Activated CD8-positive, alpha-beta memory T cell treated with anti-CD3 and anti-CD28 coated beads for 1 hour (primary cell): ENCODE measurements at places on chromosomes 3 and 15.

DNA sequence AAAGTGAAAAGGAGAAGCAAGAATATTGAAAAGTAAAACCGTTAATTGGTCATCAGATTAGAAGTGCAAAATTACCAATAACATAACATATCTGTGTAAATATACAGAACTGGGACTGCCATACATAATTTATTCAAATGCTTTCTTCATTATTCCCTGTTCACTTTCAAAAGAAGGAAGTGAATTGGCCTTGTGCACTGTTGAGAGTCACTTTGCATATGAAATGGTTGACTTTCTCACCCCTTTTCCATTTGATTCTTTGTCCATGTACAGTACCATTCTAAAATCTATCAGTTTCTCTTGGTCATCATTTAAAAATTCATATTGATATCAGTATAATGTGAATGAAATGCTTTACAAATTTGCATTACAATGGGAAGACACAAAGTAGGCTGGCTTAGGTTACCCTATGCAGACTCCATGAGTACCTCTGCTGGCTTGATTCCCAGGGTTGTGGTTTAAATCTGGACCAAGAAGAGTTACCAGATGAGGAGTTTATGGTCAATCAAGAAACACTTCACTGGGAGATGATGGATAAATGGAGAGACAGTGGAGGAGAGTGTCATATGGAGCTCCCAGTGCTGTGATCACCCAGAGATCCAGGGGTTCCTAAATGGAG lies 210.9 kb upstream of the TOPAZ1 start:
- DNase-seq = no peak

GRCh38 chr15:84681831-84682230 lies 23.8 kb upstream of the NMB start:
- no peak for DNase-seq

DNA sequence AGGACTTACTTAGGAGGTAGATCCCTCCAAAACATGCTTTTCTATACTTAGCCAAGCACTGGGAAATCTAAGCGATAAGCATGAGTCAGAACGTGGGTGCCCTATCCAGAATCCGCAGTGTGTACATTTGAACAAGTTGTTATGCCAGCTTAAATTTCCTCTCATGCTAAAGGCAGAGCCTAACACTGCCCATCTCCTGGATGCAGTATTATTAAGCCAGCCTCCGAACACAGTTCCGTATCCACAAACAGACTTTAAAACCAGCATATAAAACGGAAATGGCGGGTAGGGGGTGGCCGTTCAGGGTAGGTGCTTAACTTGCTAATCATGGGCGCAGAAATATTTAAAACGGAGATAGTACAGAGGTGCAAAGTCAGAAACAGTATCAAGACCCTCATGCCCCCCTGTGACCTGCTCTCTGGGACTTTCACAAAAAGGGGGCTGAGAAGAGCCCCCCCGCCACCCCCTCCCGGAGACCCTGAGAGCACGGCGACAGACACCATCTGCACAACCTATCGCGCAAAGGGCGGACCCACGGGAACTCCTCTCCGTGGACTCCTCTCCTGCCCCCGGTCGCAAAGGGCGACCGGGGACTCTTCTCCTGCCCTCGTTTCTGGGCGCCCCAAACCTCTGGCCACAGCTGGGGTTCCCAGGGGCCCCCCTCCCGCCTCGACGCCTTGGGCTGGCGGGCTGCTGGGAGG lies 889 bp upstream of the LRRIQ4 start:
- DNase-seq = no peak

DNA sequence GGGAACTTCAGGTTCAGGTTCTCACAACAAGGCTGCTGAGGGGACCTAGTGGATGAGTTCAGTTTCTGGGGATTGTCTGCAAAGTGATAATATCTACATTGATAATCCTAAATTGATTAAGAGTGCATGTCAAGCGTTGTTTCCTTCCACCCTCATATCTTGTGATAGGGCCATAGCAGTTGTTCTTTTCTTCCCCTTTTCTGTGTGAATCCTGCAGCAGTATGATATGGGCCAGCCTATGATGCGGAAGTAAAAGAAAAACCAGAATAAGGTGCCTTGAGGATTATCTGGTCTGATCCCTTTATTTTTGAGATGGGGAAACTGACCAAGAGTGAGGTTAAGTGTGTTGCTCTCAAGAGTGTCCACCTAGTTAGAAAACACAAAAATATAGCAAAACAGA lies 86.2 kb downstream of the MITF start:
- no peak for DNase-seq

DNA sequence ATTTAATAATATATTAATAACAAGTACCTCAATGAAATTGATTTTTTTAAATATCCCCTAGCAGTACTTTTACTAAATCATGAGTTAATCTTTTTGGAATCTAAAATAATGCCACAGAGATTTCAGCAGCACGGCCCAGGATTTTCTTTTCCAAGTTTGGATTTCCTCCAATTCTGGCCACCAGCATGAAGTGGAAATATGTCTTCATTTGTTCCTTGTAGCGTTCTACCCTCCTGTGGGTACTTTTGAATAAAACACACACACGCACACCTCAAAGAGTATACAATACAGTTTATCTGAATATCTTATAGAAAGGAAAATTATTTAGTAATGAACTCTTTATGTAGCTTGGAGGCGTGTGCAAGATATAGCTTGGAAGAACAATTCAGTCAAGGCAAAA lies 125.1 kb upstream of the STT3B start:
- no peak for DNase-seq

DNA sequence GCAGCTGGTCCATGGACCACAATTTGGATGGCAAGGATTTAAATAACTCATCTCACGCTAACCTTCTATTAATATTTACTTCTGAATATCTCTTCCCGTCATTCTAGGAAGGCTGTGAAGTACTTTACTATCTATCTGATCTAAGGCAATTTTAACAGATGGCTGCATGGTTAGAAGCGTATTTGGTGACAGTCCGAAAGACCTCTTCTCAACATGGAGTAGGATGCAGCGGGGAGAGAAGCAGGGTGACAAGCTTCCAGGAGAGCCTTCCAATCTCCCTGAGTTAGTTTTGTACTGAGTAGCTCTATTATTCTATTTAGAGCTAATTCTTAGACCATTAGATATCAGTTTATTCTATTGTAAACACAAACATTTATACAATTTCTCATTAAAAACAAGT lies 309.4 kb downstream of the PLCL2 start:
- no peak for DNase-seq
